ENCODE measurements at places on chromosomes 11 and 22.

DNA sequence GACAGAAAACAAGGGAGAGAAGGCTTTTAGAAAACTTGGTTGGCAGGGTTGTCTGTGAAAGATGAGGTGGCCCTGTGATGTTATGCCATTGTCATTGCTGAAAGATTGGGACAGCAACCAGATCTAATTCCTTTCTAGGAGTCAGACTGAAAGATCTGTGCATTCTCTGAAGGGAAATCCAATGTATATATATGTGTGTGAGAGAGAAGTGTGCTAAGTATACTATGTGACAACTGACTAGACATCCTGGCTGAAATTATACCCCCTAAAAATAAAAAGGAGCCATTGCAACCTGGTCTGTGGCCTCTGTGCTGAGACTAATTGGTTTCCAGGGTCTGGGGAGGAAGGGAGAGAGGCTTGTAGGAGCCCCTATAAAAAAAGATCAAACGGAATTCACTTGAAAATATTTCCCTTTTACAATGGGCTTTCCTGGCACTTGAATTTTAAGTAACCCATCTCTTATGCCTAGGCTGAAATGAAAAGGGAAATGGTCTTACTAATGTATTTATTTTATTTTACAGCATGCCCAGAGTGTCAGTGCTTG lies 1.2 kb upstream of the MPPED2 start:
- no peak for DNase-seq

GRCh38 chr22:39408173-39408572 lies 8.6 kb downstream of the TAB1 start:
- no peak for DNase-seq

GRCh38 chr11:126104420-126104819 lies 41.8 kb upstream of the CDON start:
- DNase-seq = no peak

- no peak for DNase-seq
Observed at GRCh38 chr22:27746918-27747317, 54.6 kb downstream of the MN1 start.

Measured in EH (cell line).